Effector memory CD8-positive, alpha-beta T cell (primary cell): ENCODE measurements at places on chromosomes 7 and 10.
A peak's percentile ranks its signal among the peaks of the same experiment; 100 is the strongest.

- no peak for DNase-seq
Measured at GRCh38 chr7:120944826-120945562, 5.6 kb upstream of the ING3 start.

- no peak for DNase-seq
Measured at GRCh38 chr10:75037171-75038153, 74.0 kb upstream of the SAMD8 start.

- no peak for DNase-seq
Measured at GRCh38 chr10:29553544-29554250, 81.1 kb downstream of the SVIL start.

GRCh38 chr7:148721390-148721789 lies 22.7 kb downstream of the CUL1 start:
- DNase-seq = no peak

- no peak for DNase-seq
Measured at GRCh38 chr10:77641344-77641743, 3.7 kb upstream of the KCNMA1 start.

DNA sequence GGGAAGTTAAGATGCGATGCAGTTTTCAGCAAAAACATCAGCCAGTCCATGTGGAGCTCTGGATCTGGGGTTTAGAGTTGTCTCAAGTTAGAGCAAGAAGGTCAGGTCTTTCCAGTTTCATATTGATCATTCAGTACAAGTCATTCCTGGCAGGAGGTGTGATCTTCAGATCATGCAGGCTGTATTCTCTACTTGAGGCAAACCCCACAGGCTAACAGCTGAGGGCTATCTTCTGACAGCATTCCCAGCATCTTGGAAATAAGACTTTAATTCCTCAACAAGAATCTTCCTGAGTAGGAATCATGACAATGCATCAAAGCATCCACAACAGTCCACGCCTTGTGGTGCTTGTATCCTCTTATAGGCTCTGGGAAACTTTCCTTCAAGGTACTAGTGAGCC lies 94.9 kb upstream of the ZNF438 start:
- DNase-seq = no peak

GRCh38 chr7:156764016-156764669 lies 123.6 kb downstream of the RNF32 start:
- no peak for DNase-seq

DNA sequence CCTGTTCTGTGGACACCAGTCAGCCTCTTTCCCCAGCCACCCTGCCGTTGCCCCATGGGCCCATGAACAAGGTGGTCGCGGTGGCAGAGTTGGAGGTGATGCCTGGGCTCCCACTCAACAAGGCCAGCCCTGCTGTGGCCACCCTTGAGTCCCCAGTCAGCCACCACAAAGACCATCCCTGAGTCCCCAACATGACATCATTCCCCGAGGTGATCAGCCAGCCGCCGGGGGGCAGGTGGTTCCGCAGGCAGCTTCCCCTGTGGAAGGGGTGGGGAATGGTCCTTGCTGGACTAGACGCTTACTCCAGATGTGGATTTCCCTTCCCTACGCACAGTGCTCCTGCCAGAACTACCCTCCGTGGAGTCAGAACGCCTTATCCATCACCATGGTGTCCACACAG lies 271.7 kb downstream of the PTPRN2 start:
- DNase-seq = no peak

GRCh38 chr10:68470300-68470699 lies 1.5 kb downstream of the DNA2 start:
- no peak for DNase-seq

GRCh38 chr10:792083-792791 lies 102.8 kb upstream of the DIP2C start:
- no peak for DNase-seq

- no peak for DNase-seq
Measured at GRCh38 chr7:47931005-47932004, 17.0 kb downstream of the PKD1L1 start.

- DNase-seq = no peak
Measured at GRCh38 chr7:120079022-120079421, 194.0 kb upstream of the KCND2 start.

- DNase-seq = no peak
Measured at GRCh38 chr7:120729245-120729644, 128.7 kb downstream of the TSPAN12 start.

DNA sequence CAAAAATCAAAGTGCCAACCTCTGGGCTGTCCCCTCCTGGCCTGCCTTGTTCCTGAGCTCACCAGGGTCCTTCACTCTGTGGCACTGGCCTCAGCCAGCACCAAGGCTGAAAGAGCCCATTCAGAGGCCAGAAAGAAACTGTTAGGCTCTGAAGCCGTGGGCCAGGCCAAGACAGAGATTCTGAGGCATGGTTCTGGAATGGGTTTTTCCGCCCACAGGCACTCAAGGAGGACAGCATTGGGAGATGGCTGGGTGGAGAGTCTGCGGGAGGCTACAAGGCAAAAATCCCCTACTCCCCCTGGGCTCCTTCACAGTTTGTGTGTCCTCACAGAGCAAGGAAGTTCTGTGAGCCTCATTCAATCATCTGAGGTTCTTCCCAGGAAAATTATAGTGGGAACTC lies 31.7 kb downstream of the GRIFIN start:
- no peak for DNase-seq

DNA sequence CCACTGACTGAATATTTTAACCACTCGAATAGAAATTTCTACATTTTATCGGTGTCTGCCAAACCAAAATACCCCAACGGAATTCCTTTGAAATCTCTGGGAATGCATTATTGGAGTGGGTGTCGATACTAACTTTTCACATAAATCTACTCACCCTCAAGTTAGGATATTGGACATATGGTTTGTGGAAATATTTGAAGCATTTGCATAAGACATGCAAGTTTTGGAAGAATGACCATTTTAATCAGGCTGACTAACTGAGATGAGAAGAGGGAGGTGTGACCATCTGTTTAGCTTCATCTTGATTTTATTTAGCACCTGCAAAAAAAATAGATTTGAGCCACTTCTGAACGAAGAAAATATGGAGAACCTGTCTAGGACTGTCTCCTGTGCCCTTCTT lies 61.2 kb downstream of the KLF6 start:
- DNase-seq = no peak

DNA sequence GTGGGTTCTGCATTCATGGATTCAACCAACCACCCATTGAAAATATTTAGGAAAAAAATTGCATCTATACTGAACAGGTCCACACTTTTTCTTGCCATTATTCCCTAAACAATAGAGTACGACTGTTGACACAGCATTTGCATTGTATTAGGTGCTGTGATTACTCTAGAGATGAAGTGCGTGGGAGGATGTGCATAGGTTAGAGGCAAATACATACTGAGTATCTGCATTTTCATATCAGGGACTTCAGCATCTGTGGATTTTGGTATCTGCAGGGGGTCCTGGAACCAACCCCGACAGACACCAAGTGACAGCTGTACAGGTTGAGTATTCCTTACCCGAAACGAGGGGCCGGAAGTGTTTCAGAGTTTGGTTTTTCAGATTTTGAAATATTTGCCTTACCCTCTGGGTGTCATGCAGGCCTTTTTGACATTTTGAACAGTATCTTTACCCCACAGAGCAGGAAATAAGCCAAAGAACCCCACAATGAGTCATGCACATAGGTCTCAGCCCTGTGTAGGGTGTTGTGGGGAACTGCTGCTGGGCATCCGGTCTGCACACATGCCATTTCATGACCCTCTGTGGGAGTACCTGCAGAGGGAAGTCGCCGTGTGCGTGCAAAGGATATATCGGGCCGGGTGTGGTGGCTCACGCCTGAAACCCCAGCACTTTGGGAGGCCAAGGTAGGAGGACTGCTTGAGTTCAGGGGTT lies 14.5 kb downstream of the NUDT5 start:
- peak; percentile 67 for DNase-seq

DNA sequence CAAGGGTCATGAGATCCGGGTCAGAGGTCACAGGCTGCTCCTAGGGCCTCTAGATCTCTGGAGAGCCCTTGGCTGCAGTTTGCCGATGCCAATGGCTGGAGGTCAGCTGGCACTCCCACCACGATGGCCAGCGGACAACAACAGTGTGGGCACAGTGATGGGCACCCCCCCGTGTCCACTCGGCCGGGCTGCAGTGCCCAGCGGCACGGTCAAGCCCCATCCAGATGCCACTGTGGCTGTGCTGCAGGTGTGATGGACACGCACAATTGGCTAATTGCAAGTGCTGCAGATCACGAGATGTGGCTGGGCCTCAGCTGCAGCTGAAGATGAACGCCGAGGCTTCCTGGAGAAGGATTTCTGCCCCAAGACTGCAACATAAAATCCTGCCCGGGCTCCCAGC lies 80.7 kb downstream of the PDGFA start:
- DNase-seq = no peak

DNA sequence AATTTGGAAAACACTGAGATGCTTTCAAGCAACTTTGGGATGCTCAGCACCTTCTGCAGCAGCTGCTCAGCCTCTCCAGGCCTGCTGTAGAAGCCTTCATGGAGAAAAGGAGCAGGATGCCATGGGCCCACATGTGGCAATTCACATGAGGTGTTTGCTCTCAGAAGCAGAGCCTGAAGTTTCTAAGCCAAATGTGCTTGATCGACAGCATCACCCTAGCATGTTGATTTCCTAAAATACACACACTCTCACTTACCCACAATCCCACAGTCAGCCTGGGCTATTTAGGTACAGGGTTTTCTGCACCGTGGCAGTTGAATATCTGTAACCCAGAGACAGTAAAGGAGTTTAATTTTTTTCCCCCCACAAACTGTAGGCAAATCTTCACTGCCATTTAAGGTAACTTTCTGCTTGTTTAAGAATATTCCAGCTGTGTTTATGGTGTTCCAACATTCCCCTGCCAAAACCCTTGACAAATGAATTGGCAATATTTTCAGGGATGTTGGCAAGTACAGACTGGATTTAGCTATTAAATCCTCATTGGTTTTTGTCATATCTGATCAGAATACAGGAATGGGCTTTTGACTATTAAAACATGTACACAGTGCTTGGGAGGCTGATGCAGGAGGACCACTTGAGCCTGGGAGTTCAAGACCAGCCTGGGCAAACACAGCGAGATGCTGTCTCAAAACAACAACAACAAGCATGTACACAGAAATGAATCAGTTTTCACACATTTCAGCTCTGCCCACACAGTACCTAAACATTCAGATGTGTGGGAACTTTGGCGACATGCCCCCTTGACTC lies 244.2 kb downstream of the CELF2 start:
- no peak for DNase-seq

GRCh38 chr10:110973400-110973799 lies 54.0 kb downstream of the SHOC2 start:
- DNase-seq = no peak

GRCh38 chr10:78212060-78212785 lies 178.6 kb downstream of the RPS24 start:
- DNase-seq = no peak

GRCh38 chr10:31404640-31405039 lies 85.6 kb downstream of the ZEB1 start:
- no peak for DNase-seq

- DNase-seq = no peak
Measured at GRCh38 chr10:5360318-5360915, 4.3 kb upstream of the UCN3 start.

DNA sequence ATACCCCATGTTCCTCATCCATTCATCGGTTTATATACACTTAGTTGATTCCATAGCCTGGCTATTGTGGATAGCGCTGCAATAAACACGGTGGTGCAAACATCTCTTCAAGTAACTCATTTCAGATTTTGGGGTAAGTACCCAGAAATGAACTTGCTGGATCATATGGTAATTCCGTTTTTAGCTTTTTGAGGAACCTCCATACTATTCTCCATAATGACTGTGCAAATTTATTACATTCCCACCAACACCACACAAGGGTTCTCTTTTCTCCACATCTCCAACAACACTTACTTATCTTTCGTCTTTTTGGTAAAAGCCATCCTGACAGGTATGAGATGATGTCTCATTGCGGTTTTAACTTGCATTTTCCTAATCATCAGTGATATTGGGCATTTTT lies 3.7 kb downstream of the NPFFR1 start:
- DNase-seq = no peak

GRCh38 chr7:90661290-90662151 lies 65.4 kb downstream of the CDK14 start:
- no peak for DNase-seq

GRCh38 chr10:97505152-97505551 lies 6.4 kb downstream of the UBTD1 start:
- DNase-seq = no peak

DNA sequence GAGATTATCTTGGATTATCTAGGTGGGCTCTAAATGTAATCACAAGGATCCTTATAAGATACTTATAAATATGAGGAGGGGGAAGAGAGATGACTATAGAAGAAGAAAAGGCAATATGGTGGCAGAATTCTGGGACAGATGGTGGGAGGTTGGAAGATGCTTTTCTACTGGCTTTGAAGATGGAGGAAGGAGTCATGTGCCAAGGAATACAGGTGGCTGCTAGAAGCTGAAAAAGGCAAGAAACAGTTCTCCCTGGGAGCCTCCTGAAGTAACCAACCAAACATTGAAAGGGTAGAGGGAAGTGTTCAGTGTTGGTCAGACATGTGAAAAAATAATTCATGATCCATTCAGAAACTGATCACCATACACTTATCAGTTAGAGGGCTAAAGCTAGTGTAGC lies 213.3 kb downstream of the WDR11 start:
- DNase-seq = no peak

DNA sequence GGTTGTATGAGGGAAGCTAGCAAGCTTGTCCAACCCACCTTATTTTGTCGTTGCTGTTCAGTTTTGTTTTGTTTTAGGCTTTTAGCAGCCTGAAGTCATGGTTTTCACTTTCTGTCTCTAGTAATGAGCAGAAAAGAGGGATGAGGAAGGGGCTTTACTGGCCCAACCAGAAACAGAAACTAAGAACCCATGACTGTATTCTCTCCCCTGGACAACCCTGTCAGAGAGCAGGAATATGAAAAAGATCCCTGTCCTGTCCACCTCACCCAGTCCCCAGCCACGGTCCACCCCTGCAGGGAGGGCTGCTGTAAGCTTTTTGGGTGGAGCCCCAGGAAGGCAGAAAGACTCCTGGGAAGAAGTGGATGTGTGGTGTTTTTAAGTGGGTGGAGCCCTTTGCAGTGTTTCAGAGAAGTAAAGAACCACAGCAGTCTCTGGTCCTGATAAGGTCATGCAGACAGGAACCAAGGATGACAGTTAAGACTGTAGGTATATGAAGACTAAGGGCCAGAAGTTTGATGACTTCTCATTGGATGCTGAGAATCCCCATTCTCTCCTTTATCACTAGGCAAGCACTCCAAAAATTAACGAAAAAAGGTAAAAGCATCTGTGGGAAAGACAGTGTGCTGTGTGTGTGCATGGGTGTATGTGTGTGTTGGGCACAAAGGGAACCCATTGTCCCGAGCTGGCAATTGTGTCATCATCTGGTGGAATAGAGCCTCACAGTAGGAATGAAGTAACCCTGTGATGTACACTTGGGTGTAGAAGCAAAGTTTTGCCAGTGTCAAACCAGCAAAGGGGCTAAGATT lies 13.8 kb downstream of the MRPL32 start:
- DNase-seq = no peak

DNA sequence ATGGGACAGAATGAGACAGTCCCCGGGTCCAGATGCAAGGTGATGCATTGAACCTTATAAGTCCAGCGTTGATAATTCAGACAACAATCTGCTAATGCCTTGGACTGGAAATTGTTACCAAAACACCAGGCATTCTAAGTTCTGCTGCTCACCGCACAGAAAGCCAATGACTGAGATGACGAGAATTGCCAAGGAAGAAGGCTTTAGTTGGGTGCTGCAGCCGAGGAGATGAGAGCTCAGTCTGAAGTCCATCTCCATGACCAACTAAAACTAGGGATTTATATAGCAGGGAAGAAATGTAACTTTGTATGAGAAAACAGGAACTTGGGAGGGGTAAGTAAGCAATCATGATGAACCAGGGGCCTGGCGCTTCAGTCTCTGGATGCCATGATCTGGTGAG lies 68.7 kb downstream of the PRKCQ start:
- DNase-seq = no peak
